ENCODE measurements at places on chromosomes 6 and 20. TPM values are rescaled to one million over a fixed set of nuclear protein-coding genes. Genes with fewer than 3 reads are reported as not detected.

STMND1 gene
- total RNA-seq = not detected

NHSL1 gene
- total RNA-seq = 8.6 TPM

F13A1 gene
- total RNA-seq = 94.2 TPM

- DNase-seq = no peak
Measured at GRCh38 chr6:104941729-104942091, 15.2 kb upstream of the LIN28B start.

- DNase-seq = no peak
Measured at GRCh38 chr6:168999392-168999791, 254.3 kb downstream of the THBS2 start.

GRCh38 chr6:106825156-106825555 lies 149.4 kb downstream of the CD24 start:
- DNase-seq = no peak

GRCh38 chr6:46420921-46421638 lies 70.2 kb downstream of the RCAN2 start:
- DNase-seq = no peak

- DNase-seq = no peak
Measured at GRCh38 chr6:111653434-111653833, 47.8 kb upstream of the TRAF3IP2 start.

DNA sequence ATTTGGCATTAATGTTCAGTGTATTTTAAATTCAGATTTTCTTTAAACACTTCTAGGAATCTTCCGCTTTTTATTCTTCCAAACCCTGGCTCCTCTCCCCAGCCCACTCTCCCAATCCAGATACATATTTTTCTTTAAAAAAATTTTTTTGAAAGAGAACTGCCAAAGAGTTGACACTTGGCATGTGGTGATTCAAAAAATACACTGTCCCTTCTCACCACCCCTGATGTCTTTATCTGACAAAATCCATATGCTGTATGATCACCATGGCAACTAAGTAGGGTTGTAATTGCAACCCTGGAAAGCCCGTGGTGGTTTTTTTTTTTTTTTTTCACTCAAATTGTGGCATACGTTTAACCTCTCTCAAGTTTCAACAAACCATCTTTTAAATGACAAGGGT lies 355.8 kb upstream of the SASH1 start:
- no peak for DNase-seq

DNA sequence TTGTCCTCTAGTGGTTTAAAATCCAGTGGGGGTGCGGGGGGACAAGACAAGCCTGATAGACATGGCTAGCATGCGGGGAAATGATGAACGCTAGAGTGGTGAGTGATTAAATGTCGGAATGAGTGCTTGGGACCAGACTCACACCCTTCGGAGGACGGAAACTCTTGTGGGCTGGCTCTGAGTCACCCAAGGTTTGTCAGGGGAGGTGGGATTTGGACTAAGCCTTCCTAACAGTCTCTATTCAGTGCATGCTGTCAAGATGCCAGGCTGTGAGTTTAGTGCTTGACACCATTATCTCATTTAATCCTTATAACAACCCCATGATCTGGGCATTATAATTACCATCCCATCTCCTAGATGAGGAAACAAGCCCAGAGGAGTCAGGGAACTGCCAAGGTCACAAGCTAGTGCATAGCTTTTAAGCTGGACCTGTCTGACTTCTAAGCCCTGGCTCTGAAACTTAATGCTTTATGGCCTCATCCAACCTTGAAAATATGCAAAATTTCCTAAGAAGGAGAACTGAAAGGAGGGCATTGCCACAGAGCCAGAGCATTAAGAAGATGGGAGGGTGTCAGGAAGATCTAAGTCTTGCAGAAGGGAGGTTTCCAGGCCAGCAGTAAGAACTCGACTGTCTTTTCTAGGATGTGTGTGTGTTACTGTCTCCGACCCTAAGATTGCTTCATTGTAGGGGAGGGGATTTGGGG lies 168.7 kb upstream of the LRFN2 start:
- no peak for DNase-seq
